ENCODE measurements at places on chromosomes 5 and 9. TPM values are rescaled to one million over a fixed set of nuclear protein-coding genes. Genes with fewer than 3 reads are reported as not detected.

Gene TTC23L
- total RNA-seq, result under 0.01 TPM

Gene RBM18
- total RNA-seq, result 8.4 TPM

Gene PIP5KL1
- total RNA-seq, result 0.28 TPM

Gene FOXD4L3
- not detected for total RNA-seq

Gene IL13
- not detected for total RNA-seq

Gene MZB1
- total RNA-seq, result not detected

Gene NR5A1
- total RNA-seq, result not detected

Gene STKLD1
- total RNA-seq, result 0.28 TPM
